ENCODE measurements at places on chromosomes 7 and 10.

DNA sequence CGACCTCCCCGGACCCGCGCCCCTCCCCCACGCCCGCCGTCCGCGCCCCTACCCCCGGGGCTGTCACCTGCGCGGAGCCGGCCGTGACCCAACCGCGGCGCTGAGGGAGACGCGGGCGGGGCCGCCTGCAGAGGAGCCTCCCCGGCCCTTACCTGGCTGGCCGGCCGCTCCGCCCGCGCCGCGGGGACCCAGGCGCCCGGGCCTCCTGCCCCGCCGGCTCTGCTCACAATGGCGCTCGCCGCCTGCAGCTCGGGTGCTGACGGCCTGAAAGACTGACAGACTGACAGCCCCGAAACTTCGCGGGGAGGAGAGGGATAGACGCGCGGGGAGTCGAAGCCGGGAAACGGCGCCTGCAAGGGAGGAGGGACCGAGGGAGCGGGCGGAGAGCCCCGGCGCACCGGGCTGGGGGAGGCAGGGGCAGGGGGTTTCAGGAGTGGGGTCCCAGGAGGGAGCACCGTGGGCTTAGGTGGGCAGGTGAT, 393 bp downstream of the ZNF467 start:
- DNase-seq: peak; percentile 87

DNA sequence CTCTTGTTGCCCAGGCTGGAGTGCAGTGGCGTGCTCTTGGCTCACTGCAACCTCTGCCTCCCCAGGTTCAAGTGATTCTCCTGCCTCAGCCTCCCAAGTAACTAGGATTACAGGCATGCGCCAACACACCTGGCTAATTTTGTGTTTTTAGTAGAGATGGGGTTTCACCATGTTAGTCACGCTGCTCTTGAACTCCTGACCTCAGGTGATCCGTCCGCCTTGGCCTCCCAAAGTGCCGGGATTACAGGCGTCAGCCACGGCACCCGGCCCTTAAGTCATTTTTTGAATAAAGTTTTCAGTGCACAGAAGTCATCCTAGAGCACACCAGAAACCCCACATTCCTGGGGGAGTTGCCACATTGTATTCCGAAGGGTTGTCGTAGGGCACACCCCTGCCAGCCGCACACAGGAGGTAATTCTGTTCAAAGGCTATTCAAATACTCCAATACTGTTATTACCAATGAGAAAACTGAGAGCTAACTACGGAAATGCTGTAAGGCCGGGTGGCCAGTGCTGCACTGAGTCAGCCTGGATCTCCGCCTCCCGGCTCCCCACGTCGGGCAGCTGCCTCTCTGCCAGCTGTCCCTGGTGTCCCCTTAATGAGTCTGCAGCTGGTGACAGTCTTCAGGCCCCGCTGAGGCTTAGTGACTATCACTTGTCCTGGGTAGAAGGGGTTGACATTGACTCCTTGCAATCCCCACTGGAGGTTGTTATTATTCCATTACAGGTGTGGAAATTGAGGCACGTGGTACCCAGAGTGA, 8.6 kb upstream of the RFC2 start:
- DNase-seq: no peak

DNA sequence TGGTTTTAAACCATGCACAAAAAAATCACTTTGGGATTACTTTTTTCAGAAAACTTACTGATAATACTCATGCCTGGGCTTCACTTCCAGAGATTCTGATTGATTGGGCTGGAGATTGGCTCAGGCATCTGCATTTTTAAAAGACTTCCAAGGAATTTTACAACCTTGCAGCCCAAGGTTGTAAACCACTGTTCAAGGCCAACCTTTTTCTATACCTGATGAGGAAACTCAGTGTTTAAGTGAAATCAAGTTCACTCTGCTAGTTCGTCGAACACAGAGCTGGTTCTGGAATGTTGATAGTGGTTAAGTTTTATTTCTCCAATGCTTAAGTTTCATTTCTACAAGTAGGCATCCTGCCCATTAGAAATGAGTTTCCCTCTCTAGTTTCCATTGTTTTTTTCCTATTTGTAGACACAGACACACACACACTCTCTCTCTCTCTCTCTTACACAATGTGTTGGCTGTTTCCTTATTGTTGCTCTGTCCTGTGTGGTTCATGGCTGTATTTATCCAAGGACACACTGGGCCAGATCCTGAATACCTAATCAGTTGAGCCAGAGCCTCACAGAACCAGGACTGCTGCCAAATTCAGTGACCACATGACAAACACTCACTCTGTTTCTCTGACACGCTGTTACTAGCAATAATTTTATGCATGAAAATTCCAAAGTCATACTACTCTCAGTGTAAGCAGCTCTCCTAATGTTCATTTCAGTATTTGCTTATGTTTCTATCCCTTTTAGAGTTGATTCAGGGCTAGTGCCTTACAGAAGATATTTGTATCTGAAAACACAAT, 3.7 kb upstream of the IFIT1B start:
- no peak for DNase-seq

DNA sequence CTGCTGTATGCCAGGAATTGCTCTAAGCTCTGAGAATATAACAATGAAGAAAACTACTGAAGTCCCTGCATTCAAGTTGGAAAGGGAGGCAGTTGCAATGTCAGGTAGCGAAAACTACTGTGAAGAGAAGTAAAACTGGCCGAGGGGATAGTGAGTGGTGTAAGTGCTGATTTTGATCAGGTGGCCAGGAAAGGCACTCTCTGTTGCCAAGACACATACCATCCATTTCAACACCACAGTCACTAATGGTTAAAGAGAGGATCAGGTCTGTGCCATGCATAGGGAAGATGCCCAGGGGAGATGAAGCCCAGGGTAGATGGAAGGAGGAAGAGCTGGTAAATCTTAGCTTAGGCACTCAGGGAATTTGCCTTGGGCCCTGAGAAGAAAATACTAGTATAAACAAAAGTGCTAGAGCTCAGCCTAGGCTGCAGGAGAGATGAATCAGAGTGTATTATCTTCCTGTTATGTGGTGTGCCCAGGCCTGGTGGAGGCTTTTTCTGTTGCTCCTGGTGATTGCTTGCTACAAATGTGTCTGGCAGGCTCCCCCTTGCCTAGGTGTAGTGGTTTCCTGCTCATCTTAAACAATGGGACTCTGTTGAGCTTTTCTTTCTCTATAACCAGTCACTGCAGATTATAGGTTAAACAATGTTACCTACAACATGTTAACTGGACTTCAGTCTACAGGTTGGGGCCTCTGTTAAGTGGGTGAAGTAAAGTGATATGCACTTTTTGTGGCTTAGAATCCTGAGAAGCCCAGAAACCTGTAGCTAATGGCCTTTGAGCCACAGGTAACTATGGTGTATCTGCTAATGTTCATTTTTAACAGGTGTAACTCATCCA, 125.5 kb downstream of the LRRC4 start:
- DNase-seq: no peak

GRCh38 chr10:65805993-65806392, 1119.8 kb upstream of the LRRTM3 start:
- no peak for DNase-seq

GRCh38 chr10:113035732-113036312, 85.8 kb downstream of the TCF7L2 start:
- DNase-seq: no peak

DNA sequence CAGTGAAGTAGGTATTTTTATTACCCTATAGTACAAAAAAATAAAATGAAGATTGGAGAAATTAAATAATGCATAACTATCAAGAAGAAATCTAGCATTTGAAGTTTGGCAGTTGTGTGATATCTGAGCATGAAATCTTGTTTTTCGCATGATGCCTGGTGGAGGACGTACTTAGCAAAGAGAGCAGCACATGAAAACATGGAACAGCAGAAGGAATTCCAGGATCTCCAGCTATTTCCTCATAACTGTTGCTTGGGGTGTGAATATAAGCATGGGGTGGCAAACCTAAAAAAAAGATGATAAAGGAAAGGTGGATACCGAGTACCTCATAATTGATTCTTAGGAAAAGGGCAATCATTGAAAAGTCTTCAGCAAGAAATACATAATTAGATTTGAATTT, 174.3 kb upstream of the FAM3C start:
- DNase-seq: no peak

GRCh38 chr7:96061009-96061408, 260.9 kb downstream of the SLC25A13 start:
- DNase-seq: no peak

All from chondrocyte (in vitro differentiated cells).